ENCODE measurements at places on chromosomes 6 and 20.

DNA sequence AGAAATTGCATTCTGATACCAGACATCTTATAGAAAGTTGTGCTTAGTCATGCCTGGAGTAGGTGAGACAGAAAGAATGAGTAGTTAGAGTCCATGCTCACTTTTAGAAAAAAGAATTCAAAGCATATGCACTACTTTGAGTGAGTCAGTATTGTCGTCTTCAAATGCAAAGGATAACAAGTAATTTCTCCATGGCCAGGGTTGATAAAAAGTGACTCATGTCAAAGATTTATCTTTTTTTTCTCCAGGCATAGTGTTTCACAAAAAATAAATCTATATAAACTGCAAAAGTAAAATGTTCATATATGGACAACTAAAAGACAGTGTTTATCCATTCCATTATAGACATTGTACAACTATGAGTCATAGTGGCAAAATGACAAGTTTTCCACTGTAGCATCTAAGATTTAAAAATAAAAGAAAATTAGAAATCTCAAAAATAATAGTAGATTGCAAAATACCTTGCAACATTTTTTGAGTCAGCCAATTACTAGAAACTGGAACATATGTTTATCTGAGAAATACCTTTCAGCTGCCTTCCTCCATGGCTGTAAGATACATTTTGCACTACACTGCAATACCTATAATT is 329.6 kb downstream of the GRIK2 start:
- no peaks in the 10 kb centered on the region for H3K36me3 ChIP-seq
- no peak for DNase-seq
- H3K4me1 ChIP-seq = no peaks in the 10 kb centered on the region
- H3K27ac ChIP-seq = no peak overlapping the region
- H3K4me3 ChIP-seq = no peak overlapping the region
- no peaks in the 10 kb centered on the region for H3K27me3 ChIP-seq

- H3K36me3 ChIP-seq = no peaks in the 10 kb centered on the region
- peak overlapping the region; percentile 37 for H3K27ac ChIP-seq
- peaks cover 63% of the 10 kb centered on the region for H3K27me3 ChIP-seq
- DNase-seq = no peak
- H3K4me1 ChIP-seq = no peaks in the 10 kb centered on the region
- no peak overlapping the region for H3K4me3 ChIP-seq
Observed at GRCh38 chr20:20375862-20376261, 8.0 kb downstream of the INSM1 start.

GRCh38 chr20:8837396-8837795 is 231.5 kb upstream of the PLCB4 start:
- no peak for DNase-seq
- H3K27ac ChIP-seq = no peak overlapping the region
- no peaks in the 10 kb centered on the region for H3K27me3 ChIP-seq
- H3K4me1 ChIP-seq = no peaks in the 10 kb centered on the region
- H3K36me3 ChIP-seq = peaks cover 4% of the 10 kb centered on the region

GRCh38 chr6:71294121-71294523 is 5.5 kb downstream of the OGFRL1 start:
- H3K27ac ChIP-seq = no peak overlapping the region
- H3K4me3 ChIP-seq = no peak overlapping the region
- DNase-seq = no peak
- H3K27me3 ChIP-seq = no peaks in the 10 kb centered on the region

- no peaks in the 10 kb centered on the region for H3K27me3 ChIP-seq
- no peak for DNase-seq
- H3K27ac ChIP-seq = no peak overlapping the region
- H3K4me3 ChIP-seq = no peak overlapping the region
- H3K36me3 ChIP-seq = peaks cover 6% of the 10 kb centered on the region
Observed at GRCh38 chr6:109660526-109661320, 30.3 kb downstream of the AK9 start.

GRCh38 chr6:108730635-108731515 is 117.3 kb upstream of the ARMC2 start:
- DNase-seq = no peak
- no peak overlapping the region for H3K27ac ChIP-seq
- H3K27me3 ChIP-seq = peaks cover 28% of the 10 kb centered on the region
- H3K4me3 ChIP-seq = peak overlapping the region; percentile 39

DNA sequence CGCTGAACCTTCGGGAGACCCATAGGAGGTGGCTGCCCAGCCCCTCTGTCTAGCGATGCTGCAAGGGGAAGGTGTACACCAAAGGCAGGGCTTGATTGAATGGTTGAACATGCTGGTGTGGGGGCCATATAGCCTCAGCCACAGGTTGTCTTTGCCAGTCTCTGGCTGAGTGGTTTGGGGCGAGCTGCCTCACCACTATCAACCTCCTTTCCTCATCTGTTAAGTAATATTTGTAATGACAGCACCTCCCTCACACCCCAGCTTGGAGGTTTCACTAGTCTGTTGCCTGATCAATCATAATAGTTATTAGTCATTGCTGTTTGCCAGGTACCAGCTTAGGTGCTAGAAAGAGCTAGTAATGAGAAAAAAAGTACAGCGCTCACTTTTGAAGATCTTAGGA is 11.8 kb upstream of the ZNF831 start:
- no peaks in the 10 kb centered on the region for H3K36me3 ChIP-seq
- H3K4me1 ChIP-seq = peaks cover 8% of the 10 kb centered on the region
- peaks cover 13% of the 10 kb centered on the region for H3K27me3 ChIP-seq
- DNase-seq = no peak
- H3K4me3 ChIP-seq = no peak overlapping the region
- no peak overlapping the region for H3K27ac ChIP-seq

DNA sequence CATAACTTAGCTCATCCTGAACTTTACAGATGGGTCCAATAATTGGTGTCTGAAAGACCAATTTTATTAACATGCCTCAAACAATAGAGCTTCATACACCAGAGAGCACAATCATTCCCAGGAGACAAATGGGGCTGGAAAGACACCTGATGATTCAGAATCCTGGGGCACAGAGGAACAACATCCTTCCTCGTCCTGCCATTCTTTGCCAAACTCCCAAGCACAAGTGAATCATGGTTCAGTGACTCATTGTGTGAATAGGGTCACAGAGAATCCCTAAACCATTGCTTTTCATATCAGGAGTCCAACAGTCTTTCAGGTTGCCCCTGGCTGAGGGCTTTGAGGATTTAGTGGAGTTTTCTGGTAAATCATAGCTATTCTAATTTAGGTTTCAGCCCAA is 266.4 kb upstream of the BMP2 start:
- no peaks in the 10 kb centered on the region for H3K4me1 ChIP-seq
- H3K4me3 ChIP-seq = no peak overlapping the region
- H3K27ac ChIP-seq = no peak overlapping the region
- H3K27me3 ChIP-seq = peaks cover 17% of the 10 kb centered on the region
- DNase-seq = no peak

- H3K4me3 ChIP-seq = no peak overlapping the region
- peaks cover 9% of the 10 kb centered on the region for H3K27me3 ChIP-seq
- DNase-seq = no peak
- H3K36me3 ChIP-seq = no peaks in the 10 kb centered on the region
- no peak overlapping the region for H3K27ac ChIP-seq
Observed at GRCh38 chr6:18707714-18708439, 320.7 kb downstream of the RNF144B start.

DNA sequence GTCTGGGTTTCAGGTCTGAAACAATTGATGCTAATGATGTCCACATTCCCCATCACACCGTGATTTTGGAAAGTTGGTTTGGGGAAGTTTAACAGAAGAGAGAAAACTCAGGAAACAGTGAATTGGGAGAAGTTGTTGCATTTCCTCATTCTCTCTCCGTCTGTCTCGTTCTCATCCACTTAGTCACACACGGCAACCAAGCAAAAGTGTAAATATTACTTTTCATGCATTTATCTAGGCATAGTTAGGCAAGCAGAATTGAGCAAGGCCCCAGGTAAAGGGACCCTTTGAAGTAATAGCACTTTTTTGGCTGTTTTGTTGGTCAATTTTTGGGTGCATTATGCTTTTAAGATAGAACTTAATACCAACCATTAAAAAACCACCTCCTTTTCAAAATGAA is 137.0 kb upstream of the SULF2 start:
- H3K27ac ChIP-seq = no peak overlapping the region
- DNase-seq = no peak
- no peak overlapping the region for H3K4me3 ChIP-seq
- peaks cover 3% of the 10 kb centered on the region for H3K36me3 ChIP-seq
- peaks cover 14% of the 10 kb centered on the region for H3K27me3 ChIP-seq

DNA sequence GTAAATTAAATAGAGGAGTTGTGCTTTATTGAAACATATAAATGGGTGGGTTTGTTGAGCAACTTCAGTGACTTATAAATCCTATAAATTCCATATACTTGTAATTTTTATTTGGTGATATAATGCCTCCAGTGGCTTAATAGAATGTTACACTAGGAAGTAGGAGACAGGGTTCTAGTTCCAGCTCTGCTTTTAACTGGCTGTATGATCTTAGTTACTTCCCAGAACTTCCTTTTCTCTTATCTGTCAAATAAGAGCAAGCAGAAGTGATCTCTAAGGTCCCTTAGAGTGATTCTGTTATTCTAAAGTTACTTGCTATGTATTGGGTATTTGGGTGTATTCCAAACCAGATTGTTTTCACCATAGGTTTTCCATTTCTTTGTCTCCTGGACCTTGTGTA is 10.2 kb downstream of the ZSCAN23 start:
- DNase-seq = no peak
- H3K36me3 ChIP-seq = peaks cover 28% of the 10 kb centered on the region
- no peaks in the 10 kb centered on the region for H3K4me1 ChIP-seq
- H3K27me3 ChIP-seq = no peaks in the 10 kb centered on the region
- no peak overlapping the region for H3K4me3 ChIP-seq

DNA sequence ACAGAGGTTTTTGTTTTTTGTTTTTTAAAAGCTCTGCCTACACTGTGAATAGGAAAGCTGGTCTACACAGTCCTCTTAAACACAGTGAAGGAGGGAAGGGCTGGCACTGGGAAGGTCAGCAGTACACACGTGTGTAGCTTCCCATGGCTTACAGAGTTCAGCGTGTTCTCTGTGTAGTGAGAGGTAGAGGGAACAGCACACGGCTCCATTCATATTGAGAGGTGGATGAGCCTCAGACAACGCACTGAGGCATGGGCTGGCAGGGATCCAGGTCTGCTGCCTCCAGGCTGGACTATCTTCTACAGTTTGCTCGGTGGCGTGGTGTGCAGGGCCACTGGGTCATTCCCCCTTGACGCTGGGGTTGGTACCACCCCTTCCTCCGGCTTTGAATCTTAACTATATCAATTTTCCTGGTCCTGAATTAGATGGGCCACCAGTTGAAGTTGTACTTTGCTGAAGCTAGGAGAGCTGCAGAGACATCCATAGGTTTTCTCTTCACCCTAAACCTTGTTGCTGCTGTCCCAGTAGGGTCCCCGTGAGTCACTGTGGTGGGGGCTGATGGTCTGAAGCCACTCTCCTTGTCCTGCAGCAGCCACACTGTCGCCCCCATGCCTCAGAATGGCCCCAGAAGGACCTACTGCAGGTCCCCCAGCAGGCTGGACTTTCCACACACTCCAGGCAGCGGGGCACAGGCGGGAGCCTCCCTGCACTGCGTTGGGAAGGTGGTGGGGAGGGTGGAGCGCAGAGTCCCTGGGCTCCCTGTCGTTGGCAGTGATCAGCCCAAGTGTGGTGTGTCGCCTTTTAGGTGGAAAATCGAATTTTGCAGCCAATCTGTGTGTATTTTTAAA is 2.0 kb downstream of the ARFGAP1 start:
- DNase-seq = no peak
- no peaks in the 10 kb centered on the region for H3K36me3 ChIP-seq
- H3K27me3 ChIP-seq = no peaks in the 10 kb centered on the region
- peak overlapping the region; percentile 74 for H3K4me3 ChIP-seq
- H3K4me1 ChIP-seq = peaks cover 31% of the 10 kb centered on the region
- no peak overlapping the region for H3K27ac ChIP-seq

DNA sequence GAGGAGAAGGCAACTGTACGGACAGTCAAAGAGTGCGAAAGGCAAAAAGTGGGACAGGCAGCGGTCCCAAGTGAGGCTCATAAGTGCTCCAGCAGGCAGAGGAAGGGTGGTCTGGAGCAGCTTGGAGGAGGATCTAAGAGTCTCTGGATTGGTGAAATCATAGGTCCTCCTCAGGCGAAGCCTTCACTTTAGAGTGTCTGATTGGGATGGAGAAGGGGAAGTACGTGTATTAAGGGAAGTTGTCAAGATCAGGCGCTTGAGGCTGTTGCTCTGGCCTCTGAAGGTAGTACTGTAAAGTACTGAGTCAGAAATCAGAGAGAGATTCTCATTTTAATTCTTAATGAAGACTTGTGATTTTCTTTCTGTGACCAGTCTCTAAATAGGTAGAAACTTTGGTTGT is 185.6 kb downstream of the KIF16B start:
- no peak for DNase-seq
- H3K27me3 ChIP-seq = no peaks in the 10 kb centered on the region
- H3K27ac ChIP-seq = no peak overlapping the region
- H3K4me1 ChIP-seq = peaks cover 6% of the 10 kb centered on the region
- peaks cover 4% of the 10 kb centered on the region for H3K36me3 ChIP-seq

- H3K36me3 ChIP-seq = no peaks in the 10 kb centered on the region
- DNase-seq = no peak
- H3K27me3 ChIP-seq = peaks cover 3% of the 10 kb centered on the region
- no peaks in the 10 kb centered on the region for H3K4me1 ChIP-seq
Observed at GRCh38 chr6:142551274-142551811, 249.5 kb downstream of the ADGRG6 start.

GRCh38 chr6:125814481-125814880 is 23.7 kb downstream of the NCOA7 start:
- H3K27me3 ChIP-seq = no peaks in the 10 kb centered on the region
- H3K27ac ChIP-seq = no peak overlapping the region
- peak overlapping the region; percentile 24 for H3K4me3 ChIP-seq
- no peak for DNase-seq
- H3K4me1 ChIP-seq = peaks cover 49% of the 10 kb centered on the region

- peaks cover 20% of the 10 kb centered on the region for H3K36me3 ChIP-seq
- H3K27me3 ChIP-seq = no peaks in the 10 kb centered on the region
- DNase-seq = no peak
- no peaks in the 10 kb centered on the region for H3K4me1 ChIP-seq
- H3K4me3 ChIP-seq = no peak overlapping the region
- no peak overlapping the region for H3K27ac ChIP-seq
Observed at GRCh38 chr6:128303870-128304269, 216.5 kb downstream of the PTPRK start.

- H3K36me3 ChIP-seq = peaks cover 2% of the 10 kb centered on the region
- no peak for DNase-seq
- H3K27ac ChIP-seq = no peak overlapping the region
Observed at GRCh38 chr6:165556116-165556843, 106.8 kb downstream of the PDE10A start.

Measured in type B pancreatic cell (in vitro differentiated cells).